T-helper 9 cell (primary cell): ENCODE measurements at places on chromosomes 3 and 15.

DNA sequence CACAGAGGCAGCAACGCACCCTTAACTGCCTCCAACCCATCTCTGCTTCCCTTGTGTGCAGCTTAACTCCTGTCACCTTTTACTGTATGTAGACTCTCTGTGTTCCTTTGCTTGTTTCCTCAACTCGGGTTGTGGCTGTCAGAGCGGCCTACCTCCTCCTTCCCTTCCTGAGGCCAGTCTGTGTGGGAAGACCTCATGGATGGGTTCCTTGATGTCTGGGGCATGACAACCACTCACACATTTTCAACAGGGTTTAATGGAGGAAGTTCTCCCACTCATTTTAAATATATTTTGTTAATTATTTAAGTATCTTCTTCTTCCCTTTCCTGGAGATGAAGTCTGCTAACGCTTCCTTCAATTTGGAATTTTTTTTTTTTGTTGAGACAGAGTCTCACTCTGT, 1.8 kb upstream of the CSPG5 start:
- no peak for DNase-seq

- no peak for DNase-seq
Measured at GRCh38 chr3:171061749-171062148, 35.2 kb upstream of the SLC2A2 start.

GRCh38 chr15:39281094-39281493, 299.8 kb upstream of the THBS1 start:
- no peak for DNase-seq

- DNase-seq = no peak
Measured at GRCh38 chr3:25536521-25537391, 108.7 kb downstream of the RARB start.

- DNase-seq = no peak
Measured at GRCh38 chr15:54045397-54045796, 67.2 kb downstream of the UNC13C start.

DNA sequence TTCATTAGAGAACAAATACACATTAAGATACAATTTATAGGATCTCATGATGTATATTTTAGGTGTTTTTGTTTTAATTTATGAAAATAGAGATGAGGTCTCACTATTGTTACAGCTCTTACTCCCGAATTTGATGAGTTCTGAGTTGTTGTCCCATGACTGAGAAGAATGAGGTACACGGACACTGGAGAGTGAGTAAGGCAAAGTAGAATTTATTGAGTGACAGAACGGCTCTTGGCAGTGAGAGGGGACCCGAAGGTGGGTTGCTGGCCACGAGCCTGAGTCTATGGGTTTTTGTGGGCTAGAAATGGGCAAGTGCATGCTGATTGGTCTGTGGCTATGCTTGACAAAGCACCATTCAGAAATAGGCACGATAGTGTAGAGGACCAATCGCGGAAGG, 3.1 kb upstream of the RNF168 start:
- DNase-seq = no peak

- no peak for DNase-seq
Measured at GRCh38 chr3:189625071-189625470, 6.1 kb upstream of the TP63 start.

GRCh38 chr15:100733101-100733842, 130.9 kb downstream of the ASB7 start:
- no peak for DNase-seq

DNA sequence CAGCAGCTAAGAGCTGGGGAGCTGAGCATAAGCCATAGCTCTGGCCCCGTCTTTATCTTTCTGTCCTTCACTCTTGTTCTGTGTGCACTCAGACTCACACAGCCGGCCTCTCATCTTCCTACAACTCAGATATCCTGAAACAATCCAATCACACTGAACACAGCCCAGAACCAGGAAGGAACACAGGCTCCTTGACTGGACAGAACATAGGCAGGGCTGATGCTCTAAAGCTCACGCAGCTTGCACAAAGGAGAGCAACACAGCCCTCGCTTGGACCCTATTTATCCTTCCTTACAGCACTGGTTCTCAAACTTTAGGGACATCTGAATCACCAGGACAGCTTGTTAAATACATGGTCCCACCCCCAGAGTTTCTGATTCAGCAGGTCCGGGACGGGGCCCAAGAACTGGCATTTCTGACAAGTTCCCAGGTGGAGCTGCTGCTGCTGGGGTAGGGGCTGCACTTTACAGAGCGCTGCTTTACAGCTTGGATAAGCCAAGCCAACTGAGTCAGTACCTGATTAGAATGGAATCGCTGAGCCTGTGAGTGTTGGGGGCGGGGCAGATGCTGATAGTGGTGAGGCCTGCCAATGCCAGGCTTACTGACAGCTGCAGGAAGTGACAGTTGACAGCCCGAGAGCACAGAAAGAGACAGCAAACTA, 65.1 kb downstream of the MRPL46 start:
- no peak for DNase-seq

DNA sequence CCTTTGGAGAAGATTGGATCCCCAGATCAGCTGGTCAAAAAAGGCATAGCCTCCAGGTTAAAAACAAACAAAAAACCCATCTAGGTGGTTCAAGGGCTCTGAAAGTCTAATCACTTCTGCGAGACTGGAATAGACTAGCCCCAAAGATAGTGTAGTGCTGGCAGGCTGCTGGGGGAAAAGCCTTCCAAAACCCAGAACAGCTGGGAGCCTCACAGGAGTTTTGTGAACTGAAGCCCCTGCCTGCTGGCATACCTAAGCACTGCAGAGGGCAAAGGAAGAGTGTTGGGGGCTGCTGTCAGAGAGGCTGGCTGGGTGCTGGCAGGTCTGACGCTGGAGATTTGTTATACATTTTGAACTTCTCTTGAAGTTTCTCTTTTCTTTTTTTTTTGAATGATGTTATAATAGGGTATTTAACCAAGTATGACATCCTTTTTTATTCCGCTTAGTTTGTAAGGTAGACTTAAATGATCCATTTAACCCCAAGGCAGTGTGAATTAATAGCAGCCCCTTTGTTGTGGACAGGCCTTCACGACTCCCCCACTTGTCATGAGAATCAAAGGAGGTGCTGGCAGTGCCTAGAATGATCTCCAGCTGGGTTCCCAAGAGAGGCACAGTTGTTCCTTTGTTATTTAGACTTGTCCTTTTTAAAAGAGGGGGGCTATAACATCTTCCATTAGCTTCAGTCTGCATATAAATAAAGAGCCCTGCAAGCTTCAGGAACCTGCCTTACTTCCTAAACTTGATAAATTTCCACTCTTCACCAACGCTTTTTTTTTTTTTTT, 53.9 kb downstream of the CRTC3 start:
- DNase-seq = no peak

DNA sequence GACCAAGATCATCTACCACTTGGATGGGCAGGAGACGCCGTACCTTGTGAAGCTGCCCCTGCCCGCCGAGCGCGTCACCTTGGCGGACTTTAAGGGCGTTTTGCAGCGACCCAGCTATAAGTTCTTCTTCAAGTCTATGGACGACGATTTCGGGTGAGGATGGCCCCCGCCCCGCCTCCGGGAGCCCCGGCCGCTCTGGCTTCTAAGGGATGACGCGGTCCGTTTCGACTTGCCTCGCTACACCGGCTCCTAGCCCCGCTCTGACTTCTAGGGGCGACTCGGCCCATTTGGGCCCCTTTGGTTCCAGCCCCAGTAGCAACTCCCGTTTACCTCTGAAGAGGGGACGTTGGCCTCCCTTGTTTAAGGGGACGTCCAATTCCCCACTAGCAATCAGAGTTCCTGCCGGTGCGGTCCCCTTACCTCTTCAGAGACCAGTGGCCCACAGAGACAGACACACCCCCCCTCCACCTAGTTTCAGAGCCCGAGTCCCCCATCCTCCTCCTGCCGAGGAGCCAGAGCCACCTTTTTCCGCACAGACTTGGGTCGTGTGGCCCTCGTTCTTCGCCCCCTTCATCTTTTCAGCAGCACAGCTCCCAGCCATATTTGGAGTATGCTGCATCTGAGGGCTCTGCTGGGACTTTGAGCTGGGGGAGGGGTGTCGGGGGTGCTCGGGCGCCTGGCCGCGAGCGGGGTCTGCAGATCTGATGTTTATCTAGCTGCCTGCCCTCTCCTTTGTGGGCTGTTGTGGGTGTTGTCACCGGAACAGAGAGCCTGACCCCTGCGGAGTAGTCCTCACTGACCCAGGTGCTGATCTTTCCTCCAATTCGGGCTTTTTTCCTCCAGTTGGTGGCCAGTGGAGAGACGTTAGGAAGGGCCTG, 706 bp downstream of the DVL3 start:
- peak; percentile 30 for DNase-seq

GRCh38 chr15:40338041-40338657, 2.6 kb downstream of the CCDC9B start:
- DNase-seq = peak; percentile 66

DNA sequence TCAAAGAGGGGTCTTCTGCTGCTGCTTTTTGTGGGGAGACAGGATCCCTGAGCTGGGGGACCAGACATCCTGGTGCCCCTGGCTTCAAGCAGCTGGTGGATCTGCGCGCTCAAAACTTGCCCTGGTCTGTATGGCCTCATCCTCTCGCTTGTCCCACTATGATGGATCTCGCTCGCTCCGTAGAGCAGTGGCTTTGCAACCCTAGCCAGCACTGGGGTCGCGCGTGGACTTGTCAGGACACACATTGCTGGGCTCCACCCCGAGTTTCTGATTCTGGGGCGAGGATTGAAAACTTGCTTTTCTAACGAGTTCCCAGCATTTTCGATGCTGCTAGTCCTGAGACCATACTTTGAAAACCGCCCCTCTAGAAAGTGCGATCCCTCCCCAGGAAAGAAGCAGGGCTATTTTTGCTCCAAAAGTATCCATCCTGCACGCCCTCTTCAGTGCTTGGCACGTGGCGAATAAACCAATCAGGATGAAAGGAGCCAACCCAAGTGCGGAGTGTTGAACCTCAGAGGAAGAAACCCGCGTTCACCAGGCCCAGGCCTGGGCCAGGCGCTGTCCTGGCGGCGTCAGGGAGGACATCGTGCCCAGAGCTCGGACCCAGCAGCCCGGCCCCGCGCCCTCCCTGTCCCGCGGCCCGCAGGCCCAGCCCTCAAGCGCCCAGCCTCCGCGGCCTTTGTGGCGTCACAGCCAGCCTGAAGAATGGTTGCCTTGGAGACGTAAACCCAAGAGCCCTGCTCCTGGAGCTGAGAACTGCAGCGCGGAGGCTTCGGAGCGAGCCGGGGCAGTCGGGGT, at the start of gene CFAP100:
TSS of gene CFAP100 (plus strand) at position 731 of the 798 bp plus-strand sequence. CDS start 1,092 bp downstream, outside the sequence.
- no peak for DNase-seq

- DNase-seq = no peak
Measured at GRCh38 chr15:55703873-55704301, 39.1 kb downstream of the PRTG start.

- no peak for DNase-seq
Measured at GRCh38 chr15:52082197-52083036, 30.2 kb downstream of the BCL2L10 start.

GRCh38 chr3:162718697-162719096, 1222.1 kb downstream of the OTOL1 start:
- DNase-seq = no peak

- DNase-seq = no peak
Measured at GRCh38 chr3:159028706-159029105, 226.9 kb downstream of the MFSD1 start.

DNA sequence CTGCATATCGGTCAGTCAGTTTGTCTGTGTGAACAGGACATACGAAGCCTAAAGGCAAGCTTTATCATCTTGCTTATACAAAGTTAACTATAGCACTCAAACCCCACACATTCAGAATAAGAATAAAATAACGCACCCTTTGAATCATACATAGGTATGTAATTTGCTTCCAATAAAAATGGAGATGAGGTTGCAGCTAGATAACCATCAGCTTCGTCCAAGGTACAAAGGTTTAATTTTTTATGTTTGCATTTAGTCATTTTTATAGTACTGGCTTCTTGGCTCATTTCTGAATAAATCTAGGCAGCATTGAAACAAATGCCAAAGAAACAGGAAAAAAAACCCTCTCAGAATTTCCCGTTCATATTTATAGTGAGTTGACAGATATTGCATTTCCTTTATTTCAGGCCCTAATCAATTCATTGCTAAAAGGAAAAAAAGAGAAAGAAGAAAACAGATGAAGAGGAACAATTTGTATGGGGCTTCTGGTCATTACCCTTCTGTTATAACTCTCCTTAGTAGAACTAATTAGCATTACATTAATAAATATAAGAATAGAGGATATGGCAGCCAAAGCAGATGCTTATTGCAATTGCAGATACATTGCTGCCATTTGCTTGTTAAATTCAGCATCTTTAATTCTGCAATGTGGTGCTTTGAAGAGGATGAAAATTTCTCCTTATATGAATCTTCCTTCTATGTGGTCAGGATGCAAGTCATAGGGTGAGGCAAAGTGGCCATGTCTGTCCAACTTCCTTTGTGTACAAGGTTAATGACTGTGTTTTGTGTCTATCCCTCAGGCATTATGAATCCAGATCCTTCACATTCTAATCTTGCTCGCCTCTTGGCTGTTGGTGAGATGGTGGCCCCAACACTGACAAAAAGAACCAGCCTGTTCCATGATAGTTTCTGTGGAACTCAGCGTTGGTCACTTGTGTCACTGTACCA, 550.0 kb downstream of the AGBL1 start:
- DNase-seq = no peak

GRCh38 chr3:196774848-196775422, 35.3 kb downstream of the PAK2 start:
- no peak for DNase-seq

DNA sequence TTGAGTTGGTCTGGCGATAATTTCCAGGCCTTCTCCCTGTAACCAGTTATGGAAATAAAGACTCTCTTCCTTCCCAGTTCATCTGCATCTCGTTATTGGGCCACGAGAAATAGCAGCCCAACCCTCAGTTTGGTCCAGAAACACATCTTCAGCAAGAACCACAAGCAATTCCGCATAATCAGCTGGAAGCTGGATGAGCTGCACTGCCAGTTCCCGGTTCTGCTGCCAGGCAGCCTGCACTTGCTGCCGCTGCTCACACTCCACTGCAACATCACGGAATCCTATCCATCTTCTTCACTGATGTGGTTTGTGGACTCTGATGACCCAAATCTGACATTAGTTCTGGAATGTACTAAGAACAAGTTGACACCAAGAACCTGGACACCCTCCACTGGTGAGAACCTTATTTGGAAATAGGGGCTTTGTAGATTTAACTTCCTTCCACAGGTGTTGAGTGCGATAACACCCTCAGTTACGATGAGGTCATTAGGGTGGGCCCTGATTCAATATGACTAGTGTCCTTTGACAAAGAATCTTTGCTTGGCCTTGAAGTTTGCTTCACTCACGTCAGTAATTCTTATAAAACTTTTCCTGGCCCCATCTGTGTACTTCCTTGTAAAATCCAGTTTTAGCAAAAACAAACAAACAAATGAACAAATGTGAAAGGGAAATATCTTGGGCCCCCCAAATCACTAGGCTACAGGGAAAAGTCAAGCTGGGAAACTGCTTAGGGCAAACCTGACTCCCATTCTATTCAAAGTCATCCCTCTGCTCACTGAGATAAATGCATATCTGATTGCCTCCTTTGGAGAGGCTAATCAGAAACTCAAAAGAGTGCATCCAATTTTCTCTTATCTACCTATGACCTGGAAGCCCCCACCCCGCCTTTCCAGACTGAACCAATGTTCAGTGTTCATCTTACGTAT, 221.9 kb upstream of the PROK2 start:
- no peak for DNase-seq

GRCh38 chr15:88518903-88519302, 27.6 kb downstream of the DET1 start:
- DNase-seq = no peak
